ENCODE measurements at places on chromosomes 1 and 21. TPM values are rescaled to one million over a fixed set of nuclear protein-coding genes. Genes with fewer than 3 reads are reported as not detected.

The HSD3B1 gene
- not detected for total RNA-seq

GRCh38 chr21:38351961-38352521, 95.2 kb downstream of the KCNJ15 start:
- no peak for DNase-seq

DNA sequence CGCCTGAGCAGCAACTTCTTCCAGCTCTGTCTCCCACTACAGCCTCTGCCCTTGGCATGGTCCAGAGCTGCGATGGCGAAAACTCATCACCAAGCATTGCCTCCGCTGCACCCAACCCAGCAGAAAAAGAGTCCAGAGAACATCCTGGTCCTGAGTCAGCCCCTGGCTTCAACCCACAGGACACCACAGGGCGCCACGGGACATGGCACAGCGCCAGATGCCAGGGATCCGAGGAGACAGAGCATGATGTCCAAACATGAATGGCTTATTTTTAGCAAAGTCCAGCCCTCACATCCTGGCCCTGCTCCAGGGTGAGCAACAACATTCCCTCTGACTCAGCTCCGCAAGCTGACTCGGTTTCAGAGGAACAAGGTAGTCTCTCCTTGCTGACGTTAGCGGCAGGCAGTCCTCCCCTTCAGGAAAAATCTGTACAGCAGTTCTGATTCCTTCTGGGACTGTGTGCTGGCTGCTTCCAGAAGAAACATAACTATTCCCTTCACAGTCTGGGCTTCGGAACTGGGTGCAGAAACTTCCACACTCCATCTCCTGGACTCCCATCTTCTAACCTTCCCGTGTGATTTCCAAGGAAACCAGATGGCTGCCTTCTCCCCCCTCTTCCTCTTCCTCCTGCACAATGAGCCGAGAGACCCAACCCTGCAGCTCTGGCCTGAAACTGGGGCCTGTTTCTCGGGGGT, 131.3 kb downstream of the TOMM20 start:
- DNase-seq: peak; percentile 97

The ACTL8 gene
- total RNA-seq: not detected

The DISP1 gene
- total RNA-seq: 7.2 TPM

DNA sequence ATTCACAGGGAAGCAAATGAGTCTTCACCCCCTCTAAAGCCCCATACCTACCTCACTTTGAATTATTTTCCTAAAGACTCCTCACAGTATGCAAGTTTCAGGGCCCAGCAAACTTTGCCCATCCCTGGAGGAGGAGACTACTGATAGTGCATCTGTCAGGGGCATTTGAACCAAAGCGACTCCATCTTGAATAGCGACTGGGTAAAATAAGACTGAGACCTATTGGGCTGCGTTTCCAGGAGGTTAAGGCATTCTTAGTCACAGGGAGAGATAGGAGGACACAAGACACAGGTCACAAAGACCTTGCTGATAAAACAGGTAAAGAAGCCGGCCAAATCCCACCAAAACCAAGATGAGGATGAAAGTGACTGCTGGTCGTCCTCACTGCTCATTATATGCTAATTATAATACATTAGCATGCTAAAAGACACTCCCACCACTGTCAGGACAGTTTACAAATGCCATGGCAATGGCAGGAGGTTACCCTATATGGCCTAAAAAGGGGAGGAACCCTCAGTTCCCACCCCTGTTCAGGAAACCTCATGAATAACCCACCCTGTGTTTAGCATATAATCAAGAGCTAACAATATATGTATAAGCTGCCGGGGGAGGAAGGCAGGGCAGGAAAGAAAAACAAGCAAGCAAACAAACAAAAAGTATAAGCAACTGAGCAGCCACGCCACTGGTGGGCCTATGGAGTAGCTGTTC, 3.3 kb upstream of the PKNOX1 start:
- DNase-seq: no peak

The ADORA3 gene
- 3.8 TPM for total RNA-seq

GRCh38 chr1:160045653-160046052, 13.9 kb upstream of the PIGM start:
- no peak for DNase-seq

Measured in Right ventricle myocardium inferior (tissue), 1 donor.